ENCODE measurements at places on chromosomes 6 and 20.
A peak's percentile ranks its signal among the peaks of the same experiment; 100 is the strongest.

DNA sequence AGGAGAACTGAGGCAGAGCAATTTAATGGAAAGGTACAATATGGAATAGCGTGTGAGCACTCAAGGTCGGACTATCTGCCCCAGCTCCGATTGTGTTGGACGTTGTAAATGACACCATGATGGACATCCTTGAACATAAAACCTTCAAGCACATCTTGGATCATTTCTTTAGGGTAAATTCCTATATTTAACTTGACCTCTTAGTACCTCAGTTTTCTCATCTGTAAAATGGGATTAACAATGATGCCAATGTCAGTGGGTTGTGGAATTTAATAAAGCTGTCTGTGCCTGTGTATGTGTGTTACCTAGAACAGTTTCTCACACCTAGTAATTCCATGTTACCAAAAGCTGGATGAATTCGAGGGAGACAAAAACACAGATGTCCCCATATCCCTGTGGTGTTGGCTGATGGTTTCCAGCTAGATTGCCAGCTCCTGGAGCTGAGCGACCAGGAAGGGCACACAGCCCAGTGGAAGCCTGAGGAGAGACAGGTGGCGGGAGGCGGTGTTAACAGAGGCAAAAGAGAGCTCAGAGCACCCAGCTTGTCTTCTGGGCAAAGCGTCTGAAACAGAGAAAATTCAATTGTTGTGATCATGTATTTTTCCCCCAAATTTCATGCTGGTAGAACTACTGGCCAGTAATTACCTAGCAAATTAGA lies 32.6 kb downstream of the MDFI start:
- no peak for DNase-seq

GRCh38 chr6:85124472-85125354 lies 325.2 kb upstream of the NT5E start:
- no peak for DNase-seq

DNA sequence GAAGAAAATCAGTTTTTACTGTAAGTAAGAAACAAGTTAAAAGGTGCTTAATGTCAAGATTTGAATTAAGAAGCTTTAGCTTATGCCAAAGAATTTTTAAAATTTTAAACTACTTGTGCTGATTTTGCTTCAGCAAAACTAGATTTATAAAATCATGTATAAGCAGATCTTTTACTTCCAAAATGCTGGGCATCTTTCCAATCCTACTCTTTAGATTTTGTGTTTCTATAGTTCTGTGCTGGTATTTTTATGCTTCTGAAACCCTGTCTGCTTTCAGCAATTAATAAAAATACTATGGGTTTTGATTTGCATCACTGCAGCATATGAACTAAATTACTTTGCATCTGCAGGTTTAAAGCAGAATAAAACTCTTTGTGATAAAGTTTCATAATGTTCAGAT lies 238.6 kb upstream of the RNF217 start:
- DNase-seq: no peak

GRCh38 chr6:129996387-129996786 lies 22.0 kb upstream of the L3MBTL3 start:
- no peak for DNase-seq

- no peak for DNase-seq
Measured at GRCh38 chr6:134662077-134662700, 287.7 kb downstream of the ALDH8A1 start.

DNA sequence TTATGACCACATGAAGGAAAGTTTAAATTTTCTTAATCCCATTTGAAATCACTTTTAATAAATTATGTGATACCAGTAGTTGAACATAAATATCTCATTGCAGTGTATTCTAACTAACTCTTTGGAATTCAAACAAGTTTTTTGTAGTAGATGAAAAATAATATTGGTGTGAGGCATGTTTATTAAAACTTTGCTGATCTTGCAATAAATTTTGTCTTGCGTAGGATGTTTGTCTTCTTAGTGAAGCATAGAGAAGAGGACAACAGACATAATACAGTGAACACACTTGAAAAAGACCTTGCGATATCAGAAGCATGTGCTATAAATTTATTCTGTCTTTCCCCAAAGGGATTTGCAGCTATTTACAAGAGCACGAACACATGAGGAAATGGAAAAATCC lies 140.7 kb downstream of the HTR1B start:
- no peak for DNase-seq

- DNase-seq: peak; percentile 43
Measured at GRCh38 chr6:12233693-12234571, 56.2 kb upstream of the EDN1 start.

DNA sequence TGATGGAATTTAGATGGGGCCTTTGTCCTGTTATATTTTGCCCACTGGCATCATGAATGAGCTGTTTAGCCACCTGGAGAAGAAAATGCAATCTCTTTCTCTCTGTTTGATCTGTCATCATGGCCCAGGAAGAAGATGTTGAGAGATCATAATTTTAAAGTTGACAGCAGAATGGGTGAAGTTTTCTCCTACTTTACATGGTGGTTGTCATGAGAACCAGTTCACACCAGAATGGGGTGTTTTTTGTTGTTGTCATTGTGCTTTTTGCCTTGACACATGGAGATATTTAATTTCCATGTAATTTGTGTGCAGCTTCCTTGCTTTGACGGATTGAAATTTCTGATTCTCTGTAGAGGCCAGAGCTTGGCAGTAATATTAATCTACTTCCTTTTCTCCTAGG lies 122.5 kb downstream of the FARS2 start:
- DNase-seq: no peak

- peak; percentile 10 for DNase-seq
Measured at GRCh38 chr6:144566868-144567615, 281.9 kb downstream of the UTRN start.

DNA sequence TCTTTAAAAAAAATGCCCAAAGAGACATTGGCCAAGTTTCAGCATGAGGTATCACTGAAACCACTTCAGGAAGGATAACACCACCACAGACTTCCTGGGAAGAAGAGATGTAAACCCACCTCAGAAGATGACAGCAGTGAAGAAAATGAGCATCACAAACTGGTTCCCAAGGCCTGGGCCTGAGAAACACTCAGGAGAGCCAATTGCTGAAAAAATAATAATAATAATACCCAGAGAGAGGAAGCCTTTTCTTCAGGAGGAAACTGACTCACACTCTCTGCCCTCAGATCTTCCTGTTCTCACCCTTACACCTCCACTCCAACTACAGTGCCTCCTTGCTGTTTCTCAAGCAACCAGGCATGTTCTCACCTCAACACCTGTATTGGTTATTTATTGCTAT lies 68.1 kb upstream of the MAFB start:
- DNase-seq: peak; percentile 7

DNA sequence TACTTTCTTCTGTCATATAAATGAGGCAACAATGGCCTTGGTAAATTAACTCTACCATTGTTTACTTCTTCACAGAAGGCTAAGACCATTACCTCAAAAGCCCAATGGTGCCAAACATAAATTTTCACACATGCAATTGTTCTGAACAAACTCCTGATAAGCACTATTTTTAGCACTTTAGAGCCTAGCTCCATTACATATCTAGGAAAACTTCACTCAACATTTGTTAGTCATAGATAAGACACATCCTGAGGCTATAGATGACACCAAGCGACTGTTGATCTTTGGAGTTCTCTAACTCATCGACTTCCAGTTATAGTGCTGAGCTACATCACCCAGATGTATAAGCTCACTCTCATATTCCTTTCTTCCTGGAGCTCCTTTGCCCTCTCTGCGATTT lies 245.9 kb downstream of the EYS start:
- no peak for DNase-seq

- no peak for DNase-seq
Measured at GRCh38 chr6:145349950-145350510, 385.3 kb downstream of the EPM2A start.

GRCh38 chr20:48749437-48749836 lies 78.4 kb downstream of the PREX1 start:
- no peak for DNase-seq

GRCh38 chr6:44201638-44202303 lies 15.0 kb upstream of the MYMX start:
- no peak for DNase-seq

- no peak for DNase-seq
Measured at GRCh38 chr6:84358581-84358980, 131.1 kb upstream of the CEP162 start.

- no peak for DNase-seq
Measured at GRCh38 chr6:89797317-89797716, 22.3 kb downstream of the MDN1 start.

DNA sequence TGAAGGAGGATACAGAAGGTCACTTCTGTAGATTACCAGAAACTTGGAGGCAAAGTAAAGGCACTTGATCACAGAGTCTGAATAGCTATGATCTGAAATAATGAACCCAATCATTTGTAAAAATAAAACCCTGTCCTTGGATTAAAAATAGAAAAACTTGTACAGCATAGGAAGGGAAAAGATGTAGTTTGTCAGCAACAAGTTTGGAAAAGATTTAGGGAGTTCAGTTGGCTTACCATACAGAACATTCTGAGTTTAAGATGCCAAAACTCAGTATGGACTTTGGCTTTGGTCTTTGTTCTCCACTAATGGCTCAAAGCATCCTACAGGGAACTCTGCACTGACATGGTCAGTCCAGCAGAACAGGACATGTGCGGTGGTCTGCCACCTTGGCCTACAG lies 240.6 kb downstream of the BCKDHB start:
- DNase-seq: no peak

- no peak for DNase-seq
Measured at GRCh38 chr6:17705428-17705777, 1.3 kb downstream of the NUP153 start.

- no peak for DNase-seq
Measured at GRCh38 chr6:154864066-154864430, 130.8 kb downstream of the SCAF8 start.

GRCh38 chr6:16224409-16224808 lies 14.0 kb upstream of the GMPR start:
- DNase-seq: no peak

GRCh38 chr6:39565956-39566355 lies 159.3 kb downstream of the KIF6 start:
- no peak for DNase-seq

- DNase-seq: no peak
Measured at GRCh38 chr6:19722999-19723398, 114.2 kb upstream of the ID4 start.

GRCh38 chr20:11850901-11851300 lies 66.8 kb upstream of the BTBD3 start:
- DNase-seq: no peak

DNA sequence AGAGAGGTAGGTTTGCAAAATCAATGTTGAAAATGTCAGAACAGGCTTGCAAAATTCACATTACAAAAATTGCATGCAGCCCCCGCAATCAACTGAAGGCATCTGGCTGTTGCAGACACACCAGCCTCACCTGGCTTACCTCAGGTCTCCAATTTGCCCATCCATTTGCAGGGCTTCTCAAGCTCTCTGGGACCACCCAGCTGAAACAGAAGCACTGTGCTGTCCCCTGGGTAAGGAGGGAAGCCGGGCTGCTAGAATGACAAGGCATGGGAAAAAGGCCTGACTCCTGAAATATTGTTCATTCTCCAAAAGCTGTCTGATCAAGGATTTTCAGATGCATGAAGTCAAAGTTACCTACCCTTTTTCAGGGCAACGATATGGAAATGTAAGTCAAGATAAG lies 52.6 kb upstream of the CD93 start:
- no peak for DNase-seq

GRCh38 chr20:34979366-34980153 lies 23.9 kb downstream of the MYH7B start:
- peak; percentile 61 for DNase-seq

DNA sequence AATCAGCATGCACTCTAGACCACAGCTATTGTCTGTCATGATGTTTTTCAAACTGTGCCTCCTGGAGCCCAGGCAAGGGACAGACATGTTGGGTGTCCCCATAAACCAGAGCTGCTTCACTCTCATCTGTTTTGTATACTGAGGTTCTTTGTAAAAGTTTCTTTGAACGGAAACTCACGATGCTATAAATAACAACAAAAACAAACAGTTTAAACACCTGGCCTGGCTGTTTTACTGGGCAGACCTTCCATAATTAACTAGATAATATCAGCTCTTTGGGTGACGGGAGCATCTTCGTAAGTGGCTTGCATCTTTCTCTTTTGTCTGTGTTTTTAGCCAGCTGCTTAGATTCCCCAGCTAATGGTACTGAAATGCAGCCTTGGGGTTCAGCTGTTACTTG lies 190.3 kb downstream of the ZDHHC14 start:
- no peak for DNase-seq

- DNase-seq: peak; percentile 85
Measured at GRCh38 chr20:49186535-49187329, 1.4 kb downstream of the STAU1 start.

DNA sequence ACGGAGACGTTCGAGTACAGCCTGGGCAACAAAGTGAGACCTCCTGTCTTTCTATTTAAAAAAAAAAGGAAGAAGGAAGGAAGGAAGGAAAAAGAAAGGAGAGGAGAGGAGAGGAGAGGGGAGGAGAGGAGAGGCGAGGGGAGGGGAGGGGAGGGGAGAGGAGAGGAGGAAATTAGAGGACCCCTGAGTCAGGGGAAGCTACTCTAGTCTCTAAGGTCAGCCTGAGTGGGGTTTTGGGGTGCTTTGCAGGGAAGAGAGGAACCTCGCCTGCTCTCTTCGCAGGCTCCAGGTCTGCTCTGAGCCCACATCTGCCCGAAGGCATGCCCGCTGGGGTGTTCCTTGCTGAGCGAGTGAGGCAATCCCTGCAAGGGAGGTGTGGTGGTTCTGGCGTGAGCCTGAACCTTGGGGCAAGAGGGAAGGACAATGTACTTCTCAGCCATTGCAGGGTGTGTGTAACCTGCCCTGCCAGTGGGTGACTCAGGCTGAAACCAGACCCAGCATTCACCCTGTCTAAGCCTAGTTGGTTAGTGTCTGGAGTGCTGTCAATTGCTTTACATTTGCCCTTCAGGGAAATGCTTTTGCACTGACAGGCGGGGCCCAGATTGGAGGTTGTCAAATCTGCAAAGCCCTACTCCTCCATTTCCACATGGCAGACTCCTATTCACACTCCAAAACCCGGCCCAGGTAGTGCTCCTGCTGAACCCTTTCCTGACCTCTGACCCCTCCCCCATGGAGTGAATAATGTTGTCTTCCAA lies 15.3 kb upstream of the MMP9 start:
- DNase-seq: peak; percentile 51

DNA sequence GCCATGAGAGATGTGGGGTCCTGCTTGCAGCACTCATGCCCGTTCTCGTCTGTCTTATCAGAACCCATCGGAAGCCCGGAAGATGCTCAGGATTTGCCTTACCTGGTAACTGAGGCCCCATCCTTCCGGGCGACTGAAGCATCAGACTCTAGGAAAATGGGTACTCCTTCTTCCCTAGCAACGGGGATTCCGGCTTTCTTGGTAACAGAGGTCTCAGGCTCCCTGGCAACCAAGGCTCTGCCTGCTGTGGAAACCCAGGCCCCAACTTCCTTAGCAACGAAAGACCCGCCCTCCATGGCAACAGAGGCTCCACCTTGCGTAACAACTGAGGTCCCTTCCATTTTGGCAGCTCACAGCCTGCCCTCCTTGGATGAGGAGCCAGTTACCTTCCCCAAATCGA lies 8.3 kb downstream of the PI16 start:
- peak; percentile 88 for DNase-seq

- no peak for DNase-seq
Measured at GRCh38 chr20:48821261-48821920, 6.4 kb downstream of the PREX1 start.

Measured in activated CD4-positive, alpha-beta T cell treated with anti-CD3 and anti-CD28 coated beads for 36 hours (primary cell).